ENCODE measurements at places on chromosomes 12 and 14.
A peak's percentile ranks its signal among the peaks of the same experiment; 100 is the strongest.

- no peak for DNase-seq
Measured at GRCh38 chr12:121678716-121679300, 9.4 kb upstream of the MORN3 start.

DNA sequence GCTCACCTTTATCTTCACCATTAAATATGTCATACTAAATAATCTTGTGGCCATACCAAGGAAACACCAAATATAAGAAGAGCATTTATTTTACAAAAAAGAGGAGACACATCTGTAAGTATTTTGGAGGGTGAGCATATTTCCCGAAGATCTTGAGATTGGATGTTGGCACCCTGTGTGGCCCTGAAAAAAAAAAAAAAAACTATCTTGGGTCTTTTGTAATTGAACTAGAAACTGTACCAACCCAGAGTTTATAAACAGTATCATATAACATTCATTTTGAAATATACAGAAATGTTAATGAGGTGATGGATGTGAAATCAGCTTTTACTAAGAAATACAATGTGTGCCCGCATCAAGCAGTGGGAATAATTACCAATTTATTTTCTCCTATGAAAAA, 104.0 kb upstream of the FRMD6 start:
- DNase-seq, result no peak

GRCh38 chr14:22977684-22978486, 4.5 kb downstream of the AJUBA start:
- DNase-seq, result no peak

GRCh38 chr12:6140651-6141447, 16.4 kb upstream of the VWF start:
- DNase-seq, result no peak

GRCh38 chr12:125351788-125352187, 286.6 kb downstream of the AACS start:
- no peak for DNase-seq

DNA sequence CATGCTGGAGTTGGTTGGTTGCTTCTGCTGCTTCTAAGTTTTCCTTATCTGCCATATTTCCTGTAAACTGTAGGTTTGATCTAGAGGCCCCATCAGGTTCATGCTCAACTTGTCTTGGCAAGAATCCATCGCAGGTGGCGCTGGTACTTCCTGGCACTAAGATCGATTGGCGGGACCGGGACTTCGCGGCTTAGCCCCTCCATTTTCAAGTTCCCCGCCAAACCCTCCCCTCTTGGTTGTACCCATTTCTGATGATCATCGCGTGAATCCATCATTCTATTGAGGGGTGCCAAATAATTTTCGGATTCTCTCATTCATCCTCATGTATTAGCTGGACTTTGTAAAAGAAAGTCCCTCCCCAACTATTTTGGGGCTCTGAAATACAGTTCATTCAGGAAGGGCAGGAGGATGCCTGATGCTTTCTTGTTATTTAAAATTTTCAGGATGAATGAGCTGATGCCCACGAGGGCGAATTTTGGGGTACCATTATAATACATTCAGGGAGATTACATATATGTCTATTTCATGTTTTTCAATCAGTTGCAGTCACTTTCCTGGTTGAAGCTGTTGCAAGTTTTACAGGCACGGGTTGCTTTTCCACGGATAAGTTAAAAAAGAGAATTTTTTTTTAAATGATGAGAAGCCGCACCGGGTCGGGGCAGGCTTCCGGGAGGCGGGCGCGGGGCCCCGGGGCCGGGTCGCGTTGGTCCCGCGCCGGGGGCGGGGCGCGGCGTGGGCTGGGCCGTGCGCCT, 395 bp upstream of the BRI3BP start:
- DNase-seq, result peak; percentile 91

- no peak for DNase-seq
Measured at GRCh38 chr14:58327019-58327418, 28.7 kb downstream of the ARID4A start.

DNA sequence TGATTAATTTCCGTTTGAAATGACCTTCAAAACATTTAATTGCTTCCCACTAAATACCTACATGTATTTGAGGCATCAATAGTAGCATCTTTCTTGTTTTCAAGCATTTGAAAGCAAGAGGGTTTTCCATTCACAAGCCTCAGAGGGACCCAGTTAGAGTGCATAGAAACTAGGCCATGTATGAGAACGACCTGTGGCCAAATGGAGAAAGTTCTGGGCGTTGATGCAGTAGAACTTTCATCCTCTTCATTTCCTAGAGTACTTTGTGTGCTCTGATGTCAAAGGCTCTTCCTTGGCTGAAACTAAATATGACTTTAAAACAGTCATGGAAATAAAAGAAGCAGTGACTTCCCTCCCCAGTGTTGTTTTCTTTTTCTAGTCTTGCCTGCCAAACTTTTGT, 944 bp upstream of the DHRS7 start:
- DNase-seq, result no peak
